ENCODE measurements at places on chromosomes 16 and 17.

DNA sequence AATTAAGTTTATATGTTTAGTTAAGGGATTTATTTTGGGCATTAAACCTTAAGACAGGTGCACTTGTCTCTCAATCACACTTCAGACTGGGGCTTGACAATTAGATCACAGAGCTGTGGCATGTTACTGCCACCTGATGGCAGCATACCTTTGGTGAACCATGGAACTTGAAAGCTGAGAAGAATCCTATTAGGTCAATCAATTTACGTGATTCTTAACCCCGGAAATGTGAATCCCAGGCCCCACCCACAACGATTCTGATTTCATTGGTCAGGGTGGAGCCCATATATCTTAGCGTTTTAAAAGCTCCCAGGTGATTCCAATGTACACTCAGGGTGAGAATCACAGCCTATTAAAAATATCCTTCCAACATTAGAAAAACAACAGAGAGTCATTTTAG, 91.0 kb downstream of the GSG1L start:
- DNase-seq: peak; percentile 43

- no peak for DNase-seq
These were observed 6.5 kb downstream of the NMT1 start for GRCh38 chr17:45067637-45068036.

GRCh38 chr17:21194226-21194625, 19.7 kb downstream of the TMEM11 start:
- no peak for DNase-seq

GRCh38 chr17:73594025-73594424, 50.2 kb downstream of the SDK2 start:
- DNase-seq: no peak

- no peak for DNase-seq
These were observed 104.5 kb upstream of the CIBAR2 start for GRCh38 chr16:85216522-85217375.

GRCh38 chr17:38908676-38909181, 16.7 kb upstream of the LASP1NB start:
- DNase-seq: no peak

All from AG20443 (cell line).